ENCODE measurements at places on chromosomes 1 and 21.

DNA sequence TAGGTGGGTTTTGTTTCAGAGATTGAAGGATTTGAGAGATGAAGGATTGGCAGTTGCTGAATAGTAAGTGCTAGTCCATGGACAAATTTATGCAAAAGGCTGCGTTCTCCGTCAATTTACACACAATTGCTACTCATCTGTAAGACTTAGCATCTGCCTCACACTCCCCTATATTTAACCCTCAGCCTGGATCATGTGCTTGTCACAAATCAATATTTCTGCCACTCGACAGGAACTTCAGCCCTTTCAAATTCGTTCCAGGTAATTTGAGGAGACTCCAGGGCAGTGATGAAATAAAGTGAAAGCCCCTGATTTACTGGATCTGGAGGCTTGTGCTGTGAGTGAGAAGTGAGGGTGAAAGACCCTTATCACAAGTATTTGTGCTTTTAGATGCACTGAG is 105.6 kb upstream of the UBE2U start:
- DNase-seq, result no peak

- no peak for DNase-seq
Measured at GRCh38 chr1:1596493-1597274, 3.3 kb downstream of the FNDC10 start.

- peak; percentile 84 for DNase-seq
Measured at GRCh38 chr1:3746830-3747521, 5.3 kb upstream of the CCDC27 start.

DNA sequence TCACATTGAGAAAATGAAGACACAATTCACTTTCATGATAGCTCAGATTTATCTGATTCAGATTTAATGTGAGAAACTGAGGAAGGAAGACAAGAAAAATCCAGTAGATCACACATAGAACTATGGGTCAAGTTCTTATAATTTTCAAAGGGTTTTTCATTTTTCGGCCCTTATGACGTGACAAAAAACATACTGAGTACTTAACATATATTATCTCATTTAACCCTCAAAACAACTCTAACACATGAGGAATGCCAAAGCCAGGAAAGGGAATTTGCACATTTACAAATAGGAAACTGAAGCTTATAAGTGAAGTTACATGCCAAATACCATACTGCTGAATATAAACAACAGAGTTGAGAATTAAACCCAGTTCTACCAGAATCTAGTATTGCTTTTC is 27.6 kb downstream of the SOD1 start:
- DNase-seq, result no peak

DNA sequence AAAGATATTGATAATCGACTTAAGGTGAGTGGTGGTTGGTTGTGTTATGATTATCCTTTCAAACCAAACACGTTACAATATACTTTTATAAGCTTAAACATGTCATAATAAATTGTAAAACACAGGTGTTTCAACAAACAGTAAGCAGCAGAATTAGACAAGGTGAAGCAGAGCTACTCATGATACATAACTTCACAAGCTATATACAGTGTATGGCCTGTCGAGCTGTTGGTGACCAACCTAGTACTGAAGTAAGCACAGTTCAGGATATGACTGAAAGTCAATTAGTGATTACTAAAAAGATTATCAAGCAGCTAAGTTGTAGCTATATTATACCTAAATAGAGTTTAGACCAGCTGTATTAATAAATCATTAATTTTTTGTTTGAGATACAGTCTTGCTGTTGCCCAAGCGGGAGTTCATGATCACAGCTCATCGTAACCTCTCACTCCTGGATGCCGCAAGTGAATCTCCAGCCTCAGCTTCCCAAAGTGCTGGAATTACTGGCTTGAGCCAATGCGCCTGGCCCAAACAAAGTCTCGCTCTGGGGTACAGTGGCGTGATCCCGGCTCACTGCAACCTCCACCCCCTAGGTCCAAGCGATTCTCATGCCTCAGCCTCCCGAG is 148.1 kb downstream of the EIF4G3 start:
- no peak for DNase-seq

- DNase-seq, result no peak
Measured at GRCh38 chr1:224670506-224670905, 54.4 kb downstream of the CNIH3 start.

DNA sequence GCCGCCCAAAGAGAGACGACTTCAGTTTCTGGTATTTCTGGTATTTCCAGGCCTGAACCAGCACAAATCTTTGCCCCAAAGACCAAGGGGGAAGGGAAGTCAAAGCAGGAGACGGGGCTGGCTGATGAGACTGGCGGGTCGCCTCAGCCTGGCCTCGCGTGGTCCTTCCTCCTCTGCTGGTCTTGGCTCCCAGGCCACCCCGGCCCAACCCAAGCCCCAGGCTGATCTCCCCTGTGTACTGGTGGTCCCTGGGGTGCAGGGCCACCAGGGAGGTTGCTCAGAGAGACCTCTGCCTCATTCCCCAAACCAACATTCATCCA is 19.9 kb downstream of the WNT4 start:
- no peak for DNase-seq

DNA sequence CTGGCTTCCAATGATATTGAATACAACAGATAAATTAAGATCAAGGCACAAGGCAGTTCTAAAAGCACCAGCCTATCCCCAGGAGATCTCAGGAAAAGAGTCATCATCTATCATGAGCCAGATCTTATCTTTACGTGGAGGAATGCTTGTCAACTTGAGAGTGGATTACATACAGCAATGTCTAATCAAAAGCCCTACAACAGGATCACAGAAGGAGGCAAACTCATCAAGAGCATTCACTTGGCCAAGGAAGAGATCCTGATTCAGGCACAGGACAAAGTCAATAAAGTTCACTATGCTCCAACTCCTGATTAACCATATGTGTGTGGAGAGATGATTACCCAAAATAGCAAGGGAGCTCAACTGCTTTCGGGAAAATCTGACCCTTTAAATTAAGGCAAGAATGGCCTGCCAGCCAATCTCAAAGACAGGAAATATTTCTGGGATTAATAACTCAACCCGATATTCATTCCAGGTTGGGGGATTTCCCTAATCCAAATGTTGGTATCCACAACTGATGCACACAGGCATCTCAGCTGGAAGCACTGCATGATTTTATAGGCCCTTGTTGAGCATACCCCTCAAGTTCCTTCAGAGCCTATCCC is 33.7 kb downstream of the TBX15 start:
- DNase-seq, result no peak

GRCh38 chr21:26236281-26236680 is 65.7 kb upstream of the APP start:
- DNase-seq, result no peak

DNA sequence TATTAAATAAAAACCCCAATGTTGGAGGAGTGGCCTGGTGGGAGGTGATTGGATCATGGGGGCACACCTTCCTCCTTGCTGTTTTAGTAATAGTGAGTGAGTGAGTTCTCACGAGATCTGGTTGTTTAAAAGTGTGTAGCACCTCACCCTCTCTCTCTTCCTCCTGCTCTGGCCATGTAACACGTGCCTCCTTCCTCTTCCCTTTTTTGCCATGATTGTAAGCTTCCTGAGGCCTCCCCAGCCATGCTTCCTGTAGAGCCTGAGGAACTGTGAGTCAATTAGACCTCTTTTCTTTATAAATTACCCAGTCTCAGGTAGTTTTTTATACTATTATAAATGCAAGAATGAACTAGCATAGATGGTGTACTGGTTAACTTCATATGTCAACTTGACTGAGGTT is 68.0 kb downstream of the CCDC30 start:
- no peak for DNase-seq

DNA sequence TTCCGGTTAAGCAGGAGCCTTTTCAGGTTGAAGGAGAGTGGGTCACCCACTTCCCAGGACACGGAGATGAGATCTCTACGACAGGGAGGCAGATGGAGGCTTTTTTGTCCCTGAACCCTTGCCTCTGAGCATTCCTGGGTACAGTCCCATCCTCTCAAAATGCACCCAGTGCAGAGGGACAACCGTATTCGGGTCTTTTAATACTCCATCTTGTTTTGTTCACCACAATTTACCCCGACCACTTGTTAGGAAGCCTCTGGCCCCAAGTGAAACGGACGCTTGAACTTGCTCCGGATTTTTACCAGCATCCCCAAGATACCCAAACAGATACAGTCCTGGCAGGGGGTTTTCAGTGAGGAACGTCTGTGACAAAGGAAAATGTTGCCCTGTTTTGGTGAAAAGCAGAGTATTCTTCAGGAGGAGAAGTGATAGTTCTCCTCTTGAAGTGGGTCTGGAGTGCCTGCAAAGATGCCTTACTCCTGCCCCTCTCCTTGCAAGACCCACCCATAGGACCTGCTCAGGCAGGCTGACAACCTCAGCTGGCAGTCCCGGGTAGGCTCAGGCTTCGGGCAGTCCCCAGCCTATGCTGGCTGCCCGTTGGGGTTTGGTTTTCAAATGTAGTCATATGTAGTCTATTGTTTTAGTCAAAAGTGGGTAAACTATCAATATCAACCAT is 669 bp upstream of the ARL8A start:
- no peak for DNase-seq

- DNase-seq, result no peak
Measured at GRCh38 chr1:29148656-29149491, 25.2 kb upstream of the TMEM200B start.

- no peak for DNase-seq
Measured at GRCh38 chr1:116984406-116985160, 17.0 kb upstream of the CD101 start.

DNA sequence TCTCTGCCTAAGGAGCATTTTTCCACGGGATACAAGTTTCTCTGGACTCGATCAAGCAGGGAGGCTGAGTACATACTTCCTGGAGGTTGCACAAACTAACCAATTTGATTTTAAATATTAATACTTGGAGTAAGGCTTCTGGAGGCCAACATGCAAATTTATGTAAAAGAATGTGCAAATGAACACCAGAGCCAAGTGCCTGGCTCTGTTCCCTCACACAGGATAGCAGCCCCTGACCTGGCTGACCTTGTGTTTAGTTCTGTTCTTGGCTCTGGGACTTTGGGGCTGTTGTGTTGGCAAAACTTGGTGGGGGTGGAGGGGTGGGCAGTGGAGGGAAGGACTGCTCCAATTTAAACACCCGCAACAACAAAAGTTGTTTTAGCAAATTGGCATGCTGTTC is 34.2 kb downstream of the CNIH3 start:
- no peak for DNase-seq

DNA sequence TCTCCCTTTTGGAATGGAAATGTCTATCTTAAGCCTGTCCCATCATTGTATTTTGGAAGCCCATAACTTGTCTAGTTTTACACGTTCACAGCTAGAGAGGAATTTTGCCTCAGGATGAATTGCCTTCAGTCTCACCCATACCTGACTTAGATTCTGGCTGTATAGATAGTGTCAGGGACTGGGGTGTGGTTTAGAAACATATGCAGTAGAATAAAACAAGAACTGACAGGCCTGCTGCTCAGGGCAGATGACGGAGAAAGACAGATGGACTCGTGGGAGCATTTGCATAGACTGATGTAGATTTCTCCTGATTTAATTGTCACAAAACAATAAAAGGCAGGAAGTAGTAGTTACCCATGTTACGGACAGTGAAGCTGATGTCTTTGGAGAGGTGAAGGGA is 166.7 kb downstream of the UCK2 start:
- DNase-seq, result no peak

- DNase-seq, result no peak
Measured at GRCh38 chr1:1204425-1204920, 1.9 kb downstream of the TNFRSF18 start.

DNA sequence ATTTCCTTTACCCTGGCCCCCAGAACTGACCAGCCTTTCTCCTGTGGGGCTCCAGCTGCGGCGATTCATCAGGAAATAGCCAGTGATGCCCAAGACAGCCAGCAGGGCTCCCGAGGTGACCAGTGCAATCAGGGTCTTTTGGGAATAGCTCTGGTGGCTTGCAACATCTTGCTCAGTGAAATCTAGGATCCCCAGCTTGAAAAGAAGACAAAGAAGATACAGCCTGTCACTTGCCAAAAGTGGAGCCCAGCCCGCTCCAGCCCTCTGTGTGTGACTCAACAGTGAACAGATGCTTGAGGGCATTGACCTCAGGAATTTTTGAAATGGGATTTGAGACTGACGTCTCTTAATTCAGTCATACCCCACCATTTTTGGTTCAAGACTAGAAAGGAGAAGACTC is 22.3 kb downstream of the CD34 start:
- no peak for DNase-seq

GRCh38 chr1:37009521-37009920 is 24.8 kb downstream of the GRIK3 start:
- no peak for DNase-seq

DNA sequence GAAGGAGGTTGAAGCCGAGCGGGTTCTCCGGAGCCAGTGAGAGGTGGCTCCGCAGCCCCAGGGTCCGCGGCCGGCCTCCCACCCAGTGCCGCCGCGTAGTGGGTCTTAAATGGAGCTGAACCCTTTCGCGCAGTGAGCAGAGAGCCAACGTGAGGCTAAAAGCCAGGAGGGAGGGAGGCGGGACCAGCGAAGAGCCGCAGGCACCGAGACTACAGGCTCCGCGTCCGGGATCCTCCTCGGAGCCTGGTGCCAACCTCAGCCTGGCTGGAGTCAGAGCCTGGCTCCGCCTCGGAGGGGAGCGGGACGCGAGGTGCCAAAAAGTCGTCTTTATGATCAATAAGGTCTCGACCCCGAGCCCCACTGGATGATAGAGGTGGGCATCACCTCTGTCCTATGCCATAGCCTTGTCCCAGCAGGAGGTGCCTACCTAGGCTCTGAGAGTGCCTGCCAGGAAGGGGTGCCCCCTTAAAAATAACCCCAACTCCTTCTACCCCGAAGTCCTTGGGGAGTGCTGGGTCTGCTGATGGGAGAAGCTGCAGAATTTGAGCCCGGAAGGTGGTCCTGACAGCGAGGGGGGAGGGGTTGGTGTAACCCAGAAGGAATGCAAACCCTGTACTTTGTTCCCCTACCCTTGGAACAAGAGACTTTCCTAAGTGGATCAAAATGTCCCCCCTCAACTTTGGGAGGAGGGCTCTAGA is 1.6 kb downstream of the IGSF21 start:
- DNase-seq, result no peak

GRCh38 chr1:19412654-19413053 is 72.7 kb downstream of the CAPZB start:
- no peak for DNase-seq

- DNase-seq, result no peak
Measured at GRCh38 chr1:211305044-211305443, 21.6 kb upstream of the TRAF5 start.

GRCh38 chr1:181010789-181011188 is 11.9 kb downstream of the STX6 start:
- no peak for DNase-seq

DNA sequence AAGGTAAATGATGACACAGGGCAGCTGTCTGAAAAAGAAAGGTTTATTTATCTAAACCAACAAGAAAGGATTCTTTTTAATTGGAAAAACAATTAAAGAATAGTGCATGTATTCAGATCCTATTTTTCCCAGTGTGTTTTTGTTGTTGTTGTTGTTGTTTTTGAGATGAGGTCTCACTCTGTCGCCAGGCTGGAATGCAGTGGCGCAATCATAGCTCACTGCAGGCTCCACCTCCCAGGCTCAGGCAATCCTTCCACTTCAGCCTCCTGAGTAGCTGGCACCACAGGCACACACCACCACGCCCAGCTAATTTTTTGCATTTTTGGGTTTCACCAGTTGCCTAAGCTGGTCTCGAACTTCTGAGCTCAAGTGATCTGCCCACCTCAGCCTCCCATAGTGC is 22.1 kb downstream of the NEK2 start:
- no peak for DNase-seq

Data from stimulated activated CD4-positive, alpha-beta T cell treated with anti-CD3 and anti-CD28 coated beads, Interleukin-2, amount 100 ng/mL, for 48 hours (primary cell).